Esophagus squamous epithelium (tissue), 5 donors: ENCODE measurements at places on chromosomes 5 and 9.

DNA sequence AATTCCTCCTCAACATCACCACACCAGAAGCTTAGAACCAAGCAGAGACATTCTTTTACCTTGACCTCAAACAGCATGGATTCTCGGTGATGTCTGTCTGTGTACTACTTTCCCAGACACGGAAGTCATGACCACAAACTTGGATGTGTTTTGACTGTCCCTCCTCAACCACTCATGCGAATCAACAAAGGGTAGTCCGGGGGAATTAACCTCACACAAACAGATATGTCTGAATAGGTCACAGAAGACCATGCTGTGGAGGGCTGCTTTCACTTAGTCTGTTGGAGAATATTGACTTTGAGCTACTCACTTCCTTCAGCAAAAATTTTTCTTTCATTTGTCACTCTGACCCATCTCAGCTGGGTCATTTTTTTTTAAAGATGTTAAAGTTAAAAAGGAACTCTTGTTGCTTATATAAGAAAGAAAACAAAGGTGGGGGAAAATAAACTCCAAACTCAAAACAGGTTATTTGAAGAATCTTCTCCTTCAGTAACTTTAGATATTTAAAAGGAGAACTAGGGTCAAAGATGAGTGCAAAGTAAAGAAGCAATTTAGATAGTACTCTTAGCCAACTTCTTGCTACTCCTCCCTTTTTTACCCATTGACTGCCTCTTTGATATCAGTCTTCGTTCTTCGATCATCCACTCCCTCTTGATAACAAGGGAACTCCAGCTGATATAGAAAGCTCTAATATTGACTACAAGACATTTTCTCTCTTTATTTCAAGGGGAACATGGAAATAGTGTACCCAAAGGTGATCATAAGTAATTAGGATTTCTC is 343.4 kb upstream of the CDH6 start:
- no peak for DNase-seq

DNA sequence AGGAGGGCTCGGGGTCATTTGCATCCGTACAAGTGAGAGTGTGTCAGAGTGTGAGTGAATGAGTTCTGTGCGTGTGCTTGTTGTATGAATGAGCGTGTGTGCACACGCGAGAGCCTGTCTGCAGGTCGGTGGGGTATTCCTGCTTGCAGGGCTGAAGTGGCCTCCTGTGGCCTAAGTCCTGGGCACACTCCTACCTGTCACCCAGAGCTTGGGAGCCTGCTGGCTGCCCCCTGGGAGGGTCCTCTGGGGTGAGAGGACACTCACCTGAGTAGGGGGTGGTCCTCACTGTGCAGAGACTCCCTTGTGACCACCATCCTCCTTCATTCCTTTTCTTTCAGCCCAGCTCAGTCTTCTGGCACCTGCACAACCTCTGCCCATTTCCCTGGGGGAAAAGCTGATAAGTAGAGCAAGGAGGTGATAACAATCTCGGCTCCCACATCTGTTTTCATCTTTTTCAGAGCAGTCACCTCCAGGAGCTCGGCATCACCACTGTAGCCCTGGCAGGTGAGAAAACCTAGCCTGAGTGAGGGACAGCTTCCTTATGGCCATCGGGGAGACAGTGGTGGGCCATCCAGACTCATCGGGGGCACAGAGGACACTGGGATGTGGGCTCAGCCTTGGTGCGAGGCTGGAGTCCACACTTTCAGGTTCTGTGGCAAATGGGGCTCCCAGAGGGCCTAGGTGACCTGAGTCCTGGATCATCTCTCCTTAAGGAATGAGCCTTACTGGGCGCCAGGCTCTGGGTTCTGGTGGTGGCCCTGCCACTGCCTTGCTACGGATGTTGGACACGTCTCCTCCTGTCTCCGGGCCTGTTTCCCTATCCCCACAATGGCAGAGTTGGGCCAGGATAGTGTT is 38.7 kb upstream of the SYNPO start:
- no peak for DNase-seq

- no peak for DNase-seq
Observed at GRCh38 chr5:71960195-71960594, 147.1 kb upstream of the MAP1B start.

- DNase-seq = no peak
Observed at GRCh38 chr9:68777070-68777763, 72.2 kb downstream of the PIP5K1B start.

DNA sequence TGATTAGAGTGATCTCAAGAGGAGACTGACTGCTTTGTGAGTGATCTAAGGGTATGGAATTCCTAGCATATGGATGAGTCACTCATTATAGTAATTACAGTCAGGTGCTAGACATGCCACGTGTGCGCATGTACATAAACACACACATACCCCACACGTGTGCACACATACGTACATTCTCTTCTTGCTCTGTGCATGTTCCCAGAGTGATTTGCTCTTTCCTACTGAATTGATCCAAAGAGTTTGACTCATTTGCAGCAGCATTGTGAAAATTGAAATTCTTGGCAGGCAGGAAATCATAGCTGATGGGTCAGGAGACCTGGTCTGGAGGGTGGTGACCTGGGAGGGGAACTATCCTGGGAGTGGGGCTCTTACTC is 63.8 kb downstream of the ANGPTL2 start:
- no peak for DNase-seq

GRCh38 chr9:4573634-4574389 is 83.5 kb downstream of the SLC1A1 start:
- no peak for DNase-seq

GRCh38 chr5:67038817-67039603 is 157.6 kb downstream of the CD180 start:
- DNase-seq = no peak

- DNase-seq = no peak
Observed at GRCh38 chr5:147693233-147693632, 89.3 kb downstream of the JAKMIP2 start.

GRCh38 chr5:116303810-116304209 is 219.0 kb downstream of the COMMD10 start:
- no peak for DNase-seq

DNA sequence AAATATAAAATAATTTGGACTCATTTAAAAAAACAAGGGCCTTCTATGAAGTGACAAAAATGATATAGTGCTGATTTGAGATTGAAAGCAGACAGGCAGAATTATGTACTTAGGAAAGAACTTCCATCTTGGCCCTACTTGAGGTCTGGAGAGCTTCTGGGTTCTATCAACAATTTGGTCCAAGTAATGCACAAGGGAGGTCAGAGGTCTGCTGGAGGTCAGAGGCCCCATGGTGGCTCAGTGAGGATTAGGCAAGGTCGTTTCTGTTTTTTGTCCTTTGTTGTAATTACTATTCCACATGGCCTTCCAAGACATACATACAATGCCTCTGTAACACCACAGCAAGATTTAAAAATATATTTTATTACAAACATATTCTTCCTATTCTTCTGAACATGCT is 37.2 kb downstream of the NUDT12 start:
- no peak for DNase-seq

- no peak for DNase-seq
Observed at GRCh38 chr9:86079421-86079831, 19.9 kb downstream of the GOLM1 start.

DNA sequence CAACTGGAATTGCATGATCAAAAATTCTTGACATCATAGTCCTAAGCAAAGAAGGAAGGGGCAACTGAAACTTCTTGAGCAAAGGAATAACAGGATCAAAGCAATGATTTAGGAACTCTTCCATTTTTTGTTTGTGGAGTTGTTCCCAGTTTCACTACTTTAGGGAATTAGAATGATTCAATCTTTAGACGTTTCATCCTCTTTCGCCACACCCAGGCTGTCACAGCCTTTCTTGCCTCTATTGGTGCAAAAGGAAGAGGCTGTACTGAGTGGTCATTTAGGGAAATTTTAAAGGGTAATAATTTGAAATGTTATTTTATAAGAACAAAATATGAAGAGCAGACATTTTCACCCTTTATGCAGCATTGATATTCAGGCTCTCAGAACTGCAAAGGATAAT is 1026.0 kb upstream of the ARRDC3 start:
- DNase-seq = no peak
